Hematopoietic multipotent progenitor cell treated with erythropoietin and hydrocortisone succinate and interleukin-3 and kit ligand, for 4 days (in vitro differentiated cells): ENCODE measurements at places on chromosomes 3 and 15.
A peak's percentile ranks its signal among the peaks of the same experiment; 100 is the strongest.

DNA sequence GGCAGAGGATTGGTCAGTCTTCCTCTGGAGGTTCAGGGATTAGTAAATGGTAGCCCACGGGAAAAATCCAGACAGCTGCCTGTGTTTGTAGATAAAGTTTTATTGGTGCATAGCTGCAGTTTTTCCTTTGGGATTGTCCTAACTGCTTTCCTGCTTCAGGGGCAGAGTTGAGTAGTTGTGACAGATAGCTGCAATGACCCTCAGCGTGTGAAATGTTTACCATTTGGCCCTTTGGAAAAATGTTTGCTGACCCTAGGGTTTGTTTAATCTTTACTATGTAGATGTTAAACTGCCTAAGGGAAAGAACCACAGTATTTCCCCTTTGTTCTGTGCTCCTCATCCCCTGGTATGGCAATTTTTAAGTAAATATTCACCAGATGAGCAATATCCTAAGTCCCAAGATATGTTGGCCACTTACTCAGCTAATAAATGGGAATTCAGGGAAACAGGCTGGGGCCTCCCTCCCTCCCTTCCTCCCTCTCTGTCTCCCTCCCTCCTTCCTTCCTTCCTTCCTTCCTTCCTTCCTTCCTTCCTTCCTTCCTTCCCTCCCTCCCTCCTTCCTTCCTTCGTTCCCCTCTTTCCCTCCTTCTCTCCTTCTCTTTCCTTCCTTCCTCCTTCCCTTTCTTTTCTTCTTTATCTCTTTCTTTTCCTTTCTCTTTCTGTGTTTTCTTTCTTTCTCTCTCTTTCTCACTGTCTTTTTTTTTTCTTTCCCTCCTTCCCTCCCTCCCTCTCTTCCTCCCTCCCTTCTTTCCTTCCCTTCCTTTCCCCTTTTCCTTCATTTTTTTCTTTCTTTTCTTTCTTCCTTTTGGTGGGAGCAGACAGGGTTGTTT is 234.6 kb upstream of the BHLHE40 start:
- DNase-seq = no peak

DNA sequence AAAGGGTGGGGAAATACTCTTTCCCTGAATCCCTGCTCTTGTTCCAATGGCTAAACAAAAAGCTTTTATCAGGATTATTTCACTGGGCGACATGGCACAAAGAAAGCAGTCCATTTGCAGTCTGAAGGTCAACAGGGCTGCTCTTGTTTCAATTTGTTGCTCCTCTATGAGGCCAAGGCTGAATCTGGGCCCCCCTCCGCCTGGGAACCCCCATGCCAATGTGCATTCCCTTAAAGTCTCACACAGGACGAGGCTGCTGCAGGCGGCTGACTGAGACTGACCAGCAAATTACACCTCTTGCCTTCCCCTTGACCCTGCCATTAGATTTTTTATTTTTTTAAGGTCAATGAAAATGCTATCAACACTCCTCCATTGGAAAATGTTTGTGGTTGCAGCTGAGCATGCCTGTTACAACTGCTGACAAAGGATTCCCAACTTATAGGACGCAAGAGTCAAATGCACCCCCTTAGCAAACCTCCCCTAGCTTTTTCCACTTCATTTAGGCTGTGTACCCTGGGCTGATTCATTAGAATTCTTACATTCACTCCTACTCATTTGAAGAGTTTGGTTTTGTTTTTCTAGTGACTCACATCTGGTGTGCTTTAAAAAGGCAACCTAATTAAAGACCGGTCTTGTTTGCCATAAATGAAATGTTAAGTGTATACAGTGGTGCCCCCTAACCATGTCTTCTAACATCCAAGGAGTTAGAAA is 60.8 kb upstream of the ARHGEF3 start:
- DNase-seq = no peak

- no peak for DNase-seq
These were observed 101.2 kb downstream of the NFKBIZ start for GRCh38 chr3:101950510-101950909.

GRCh38 chr3:160035757-160036156 is 47.1 kb downstream of the IL12A start:
- DNase-seq = no peak

DNA sequence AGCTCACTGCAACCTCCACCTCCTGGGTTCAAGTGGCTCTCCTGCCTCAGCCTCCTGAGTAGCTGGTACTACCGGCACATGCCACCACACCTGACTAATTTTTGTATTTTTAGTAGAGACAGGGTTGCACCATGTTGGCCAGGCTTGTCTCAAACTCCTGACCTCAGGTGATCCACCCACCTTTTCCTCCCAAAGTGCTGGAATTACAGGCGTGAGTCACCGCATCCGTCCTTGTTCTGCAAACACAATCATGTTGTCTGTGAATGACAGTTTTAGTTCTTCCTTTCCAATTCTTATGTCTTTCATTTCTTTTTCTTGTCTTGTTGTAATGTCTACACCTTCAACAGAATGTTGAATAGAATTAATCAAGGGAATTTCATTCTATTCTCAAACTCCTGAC is 16.3 kb upstream of the SMCO1 start:
- DNase-seq = no peak

GRCh38 chr3:152268555-152269055 is at the start of gene MBNL1:
Gene MBNL1, plus strand, starts transcription at chr3:152268929. Its CDS starts 31,265 bp downstream, at chr3:152300194.
- peak; percentile 97 for DNase-seq
